ENCODE measurements at places on chromosomes 16 and 17.

DNA sequence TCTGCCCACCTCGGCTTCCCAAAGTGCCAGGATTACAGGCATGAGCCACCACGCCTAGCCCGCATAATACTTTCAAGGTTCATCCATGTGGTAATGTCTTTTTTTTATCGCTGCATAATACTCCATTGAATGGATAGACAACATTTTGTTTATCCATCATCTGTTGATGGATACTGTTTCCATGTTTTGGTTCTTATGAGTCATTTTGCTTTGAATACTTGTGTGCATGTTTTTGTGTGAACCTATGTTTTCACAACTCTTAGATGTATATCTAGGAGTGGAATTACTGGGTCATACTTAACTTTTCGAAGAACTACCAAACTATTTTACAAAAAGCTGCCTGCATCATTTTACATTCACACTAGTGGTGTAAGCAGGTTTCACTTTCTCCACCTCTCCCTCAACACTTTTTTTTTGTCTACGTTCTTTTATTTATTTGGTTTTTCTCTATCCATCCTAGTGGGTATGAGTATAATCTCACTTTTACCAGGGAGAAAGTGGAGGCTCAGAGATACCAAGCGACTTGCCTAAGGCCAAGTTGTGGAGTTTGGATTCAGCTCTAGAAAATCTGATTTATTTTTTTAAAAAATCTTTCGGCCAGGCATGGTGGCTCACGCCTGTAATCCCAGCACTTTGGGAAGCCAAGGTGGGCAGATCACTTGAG, 151.2 kb downstream of the CMIP start:
- no peak for DNase-seq

GRCh38 chr16:81224824-81225223, 13.7 kb upstream of the BCO1 start:
- DNase-seq, result no peak

DNA sequence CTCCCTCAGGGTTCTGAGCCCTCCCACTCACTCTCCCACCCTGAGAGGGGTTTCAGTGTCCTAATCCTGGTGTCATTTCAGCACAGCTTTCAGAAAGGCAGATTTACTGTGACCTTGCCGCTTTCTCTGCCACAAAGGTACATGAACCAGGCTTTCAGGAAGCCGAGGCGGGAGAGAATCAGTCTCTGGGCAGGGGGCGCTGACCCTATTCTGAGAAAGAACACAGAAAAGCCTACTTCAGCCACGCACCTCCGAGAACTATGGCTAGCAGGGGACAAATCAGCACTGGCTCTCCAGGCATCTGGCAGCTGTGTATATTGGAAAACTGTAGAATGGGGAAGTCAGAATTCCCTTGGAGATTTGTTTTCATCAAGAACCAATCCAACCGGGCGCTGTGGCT, 57.7 kb upstream of the BCAR1 start:
- DNase-seq, result no peak

- DNase-seq, result no peak
Measured at GRCh38 chr17:10295728-10296343, 77.0 kb downstream of the MYH13 start.

DNA sequence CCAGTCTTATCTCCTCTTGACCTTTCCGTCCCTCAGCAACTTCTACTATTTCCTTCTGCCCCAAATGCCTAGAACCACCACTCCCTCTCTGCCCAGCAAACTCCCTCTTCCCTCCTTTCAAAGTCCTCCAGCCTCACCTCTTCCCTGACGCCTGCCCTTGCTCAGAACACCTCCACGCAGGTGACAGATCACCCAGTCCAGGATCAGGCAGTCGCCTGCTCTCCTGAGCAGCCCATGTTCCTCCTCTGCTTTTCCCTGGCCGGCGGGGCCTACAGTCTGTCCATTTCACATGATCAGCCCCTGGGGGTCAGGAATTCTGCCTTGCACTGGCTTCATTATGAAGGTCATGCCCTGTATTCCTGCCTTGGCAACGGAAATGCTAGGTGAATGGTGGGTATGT, 422 bp downstream of the CD300LF start:
- no peak for DNase-seq

GRCh38 chr17:1471490-1471889, 15.5 kb upstream of the CRK start:
- no peak for DNase-seq

Data from stimulated activated CD8-positive, alpha-beta memory T cell treated with anti-CD3 and anti-CD28 coated beads, Interleukin-4, amount 100 ng/mL, for 1 hour (primary cell).